T-helper 2 cell (primary cell): ENCODE measurements at places on chromosomes 6 and 20.

DNA sequence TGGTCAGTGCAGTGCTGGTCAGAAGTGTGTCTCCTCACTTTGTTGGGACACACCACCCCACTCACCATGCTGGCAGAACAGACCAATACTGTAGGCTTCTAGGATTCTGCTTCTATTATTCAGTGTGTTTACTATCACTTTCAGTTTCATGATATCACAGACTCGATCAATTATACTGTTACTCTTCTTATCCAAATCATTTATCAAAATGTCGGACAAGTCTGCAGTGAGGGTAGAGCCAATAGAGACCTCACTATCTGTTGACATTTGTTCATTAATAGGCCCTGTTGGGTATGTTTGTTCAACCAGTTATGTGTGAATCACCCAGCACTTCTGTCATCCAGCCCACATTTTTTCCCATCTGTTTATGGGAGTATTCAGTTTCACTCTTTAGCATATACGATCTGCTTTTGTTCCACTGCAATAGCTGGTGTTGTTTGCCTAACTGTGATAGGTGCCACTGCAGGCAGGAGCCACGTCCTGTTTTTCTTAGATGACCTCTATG, 140.1 kb downstream of the NRN1 start:
- no peak for DNase-seq

DNA sequence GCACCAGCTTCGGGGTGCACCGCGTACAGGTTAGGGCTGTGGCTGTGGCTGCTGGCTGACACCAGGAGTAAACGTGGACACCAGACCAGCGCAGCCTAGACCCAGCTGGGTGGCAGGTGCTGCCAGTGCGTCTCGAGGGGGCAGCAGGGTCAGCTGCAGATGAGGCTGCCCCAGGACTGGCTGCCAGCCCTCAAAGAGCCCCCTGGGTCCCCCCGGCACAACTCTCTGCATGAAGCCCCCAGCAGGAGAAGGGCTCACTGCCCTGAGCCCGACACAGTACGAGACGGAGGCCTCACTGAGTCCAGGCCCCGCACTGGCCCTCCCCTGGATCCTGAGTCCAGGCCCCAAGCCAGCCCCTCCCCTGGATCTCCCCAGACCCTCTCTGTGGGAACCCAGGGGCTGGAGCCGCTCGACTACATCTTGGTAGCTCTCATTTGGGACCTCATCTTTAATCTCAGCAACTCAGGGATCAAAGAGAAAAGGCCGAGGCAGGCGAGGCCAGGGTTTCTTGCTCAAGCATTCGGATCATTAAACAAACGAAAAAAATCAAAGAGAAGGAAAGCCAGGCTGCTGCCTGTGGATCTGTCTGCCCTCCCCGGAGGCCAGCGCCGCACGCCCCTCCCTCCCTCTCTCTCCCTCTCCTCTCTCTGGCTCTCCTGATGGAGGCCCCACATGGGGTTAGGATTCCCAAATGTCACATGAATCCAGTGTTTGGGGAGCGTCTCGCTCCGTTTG, 7.0 kb upstream of the NKAIN4 start:
- no peak for DNase-seq

- no peak for DNase-seq
These were observed 151.4 kb upstream of the TNFAIP3 start for GRCh38 chr6:137715589-137716045.

DNA sequence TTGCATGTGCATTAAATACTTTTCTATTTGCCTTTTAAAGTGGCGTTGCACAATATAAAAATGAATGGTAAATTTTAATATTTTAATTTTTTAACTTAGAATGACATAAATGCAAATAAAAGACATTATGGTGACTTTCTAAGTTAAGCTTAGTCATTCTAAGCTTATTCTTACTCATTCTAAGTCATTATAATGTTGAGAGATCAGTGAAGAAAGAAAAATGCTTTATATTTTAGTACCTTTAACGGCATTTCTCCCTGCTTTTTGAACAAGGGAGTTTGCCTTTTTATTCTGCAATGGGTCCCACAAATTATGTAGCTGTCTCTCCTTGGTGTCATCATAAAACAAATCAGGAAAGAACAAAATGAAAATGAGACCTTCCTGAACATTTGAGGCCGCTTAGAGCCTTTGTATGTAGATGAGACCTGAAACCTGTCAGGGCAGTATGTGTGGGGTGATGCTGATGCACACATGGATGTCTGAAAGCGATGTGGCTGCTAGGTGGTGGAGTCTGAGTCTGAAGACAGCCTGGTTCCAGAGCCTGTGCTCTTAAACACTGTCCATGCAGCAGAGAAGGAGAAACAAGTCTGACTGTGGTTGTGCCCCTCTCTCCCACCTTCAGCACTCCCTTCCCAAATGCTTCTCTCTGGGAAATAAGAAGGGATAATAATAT, 158.0 kb downstream of the PHF3 start:
- DNase-seq, result no peak

GRCh38 chr6:22068561-22069305, 228.1 kb downstream of the PRL start:
- DNase-seq, result no peak
